ENCODE measurements at places on chromosomes 4 and X.

DNA sequence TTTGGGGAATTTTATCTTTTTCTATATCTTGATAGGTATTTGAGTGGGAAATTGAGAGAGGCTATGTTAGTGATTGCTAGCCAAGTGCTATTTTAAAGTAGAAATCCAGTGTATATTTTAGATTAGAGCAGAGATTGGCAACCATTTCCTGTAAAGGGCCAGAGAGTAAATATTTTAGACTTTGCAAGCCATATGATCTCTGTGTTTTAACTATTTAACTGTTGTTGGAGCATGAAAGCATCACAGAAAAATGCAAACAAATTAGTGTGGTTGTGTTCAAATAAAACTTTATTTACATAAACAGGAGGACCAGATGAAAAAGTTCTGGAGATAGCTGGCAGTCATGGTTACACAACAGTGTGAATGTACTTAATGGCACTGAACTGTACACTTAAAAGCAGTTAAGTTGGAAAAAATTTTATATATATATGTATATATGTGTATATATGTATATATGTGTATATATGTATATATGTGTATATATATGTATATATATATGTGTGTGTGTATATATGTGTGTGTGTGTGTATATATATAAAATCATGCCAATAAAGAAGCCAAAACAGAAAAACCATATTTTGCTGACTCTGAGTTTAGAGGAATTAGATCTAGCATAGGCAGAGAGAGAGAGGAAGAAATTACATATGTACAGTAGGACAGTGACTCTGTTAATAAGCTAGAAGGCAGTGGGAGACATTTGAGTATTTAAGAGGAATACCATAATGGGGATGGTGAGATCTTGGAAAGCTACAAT, 83.4 kb downstream of the TMEM164 start:
- no peak for DNase-seq

DNA sequence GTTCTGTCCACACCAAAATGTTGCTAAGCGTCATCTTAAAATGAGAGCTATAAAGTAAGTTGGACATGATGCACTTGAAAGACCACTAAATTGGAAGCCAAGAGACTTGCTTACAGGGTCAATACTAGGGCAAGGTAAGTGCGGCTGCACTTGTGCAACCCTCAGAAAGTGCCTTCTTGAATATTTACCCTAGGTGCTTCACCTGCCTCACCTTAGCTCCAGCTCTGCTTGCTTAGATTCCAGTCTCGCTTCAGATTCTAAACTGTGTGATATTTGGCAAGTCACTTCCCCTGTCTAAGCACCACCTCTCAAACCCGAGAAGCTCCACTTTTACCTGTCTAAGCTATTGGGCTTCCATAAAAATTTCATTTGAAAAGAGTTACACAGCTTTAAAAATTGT, 136.5 kb downstream of the GRIA3 start:
- DNase-seq: no peak

GRCh38 chrX:72030431-72030830, 101.3 kb downstream of the RTL5 start:
- DNase-seq: no peak

DNA sequence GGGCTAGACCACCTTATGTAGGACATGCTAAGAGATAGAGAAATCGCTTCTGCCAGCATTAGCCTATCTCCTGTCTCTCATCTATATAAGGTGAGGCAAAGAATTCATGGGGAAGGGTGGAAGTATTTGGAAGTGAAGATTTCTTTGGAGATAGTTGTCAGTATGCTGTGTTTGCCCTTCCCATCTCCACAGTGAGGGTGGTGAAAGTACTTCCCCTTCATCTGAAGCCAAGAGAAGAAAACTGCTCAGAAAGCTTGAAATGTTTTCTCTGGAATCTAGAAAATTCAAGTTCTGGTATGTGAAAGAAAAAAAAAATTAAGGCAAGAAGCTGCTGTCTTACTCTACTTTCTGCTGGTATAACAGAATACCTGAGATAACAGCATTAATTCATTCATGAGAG, 12.3 kb upstream of the ADH5 start:
- DNase-seq: no peak

DNA sequence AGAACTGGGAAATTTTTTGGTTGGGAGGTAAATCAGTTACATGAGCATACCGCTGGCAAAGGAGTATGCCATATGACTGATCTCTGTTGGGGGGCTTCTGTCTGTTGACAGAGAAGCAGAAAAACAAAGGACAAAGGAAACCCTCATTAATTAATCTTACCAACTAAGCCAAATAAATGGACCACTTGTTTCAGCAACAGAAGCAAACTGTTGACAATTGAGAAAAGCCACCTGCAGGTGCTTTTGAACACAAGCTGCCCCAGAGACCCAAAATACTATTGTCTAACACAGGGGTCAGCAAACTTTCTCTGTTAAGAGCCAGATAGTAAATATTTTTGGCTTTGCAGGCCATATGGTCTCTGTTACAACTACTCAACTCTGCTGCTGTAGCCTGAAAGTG, 7.0 kb upstream of the FRYL start:
- DNase-seq: peak; percentile 1

GRCh38 chr4:17511509-17511949, 361 bp downstream of the QDPR start:
- peak; percentile 73 for DNase-seq

GRCh38 chr4:135949931-135950330, 1582.4 kb downstream of the PCDH18 start:
- DNase-seq: no peak

- DNase-seq: no peak
These were observed 11.8 kb downstream of the CLCN5 start for GRCh38 chrX:49934148-49934547.

Data from occipital lobe (tissue), 3 donors.